ENCODE measurements at places on chromosomes 7 and 10.

- DNase-seq = no peak
Observed at GRCh38 chr7:85655252-85655651, 468.4 kb upstream of the SEMA3D start.

GRCh38 chr7:15603124-15603523 is 41.3 kb upstream of the AGMO start:
- no peak for DNase-seq

- no peak for DNase-seq
Observed at GRCh38 chr7:144731661-144732351, 104.0 kb downstream of the TPK1 start.

DNA sequence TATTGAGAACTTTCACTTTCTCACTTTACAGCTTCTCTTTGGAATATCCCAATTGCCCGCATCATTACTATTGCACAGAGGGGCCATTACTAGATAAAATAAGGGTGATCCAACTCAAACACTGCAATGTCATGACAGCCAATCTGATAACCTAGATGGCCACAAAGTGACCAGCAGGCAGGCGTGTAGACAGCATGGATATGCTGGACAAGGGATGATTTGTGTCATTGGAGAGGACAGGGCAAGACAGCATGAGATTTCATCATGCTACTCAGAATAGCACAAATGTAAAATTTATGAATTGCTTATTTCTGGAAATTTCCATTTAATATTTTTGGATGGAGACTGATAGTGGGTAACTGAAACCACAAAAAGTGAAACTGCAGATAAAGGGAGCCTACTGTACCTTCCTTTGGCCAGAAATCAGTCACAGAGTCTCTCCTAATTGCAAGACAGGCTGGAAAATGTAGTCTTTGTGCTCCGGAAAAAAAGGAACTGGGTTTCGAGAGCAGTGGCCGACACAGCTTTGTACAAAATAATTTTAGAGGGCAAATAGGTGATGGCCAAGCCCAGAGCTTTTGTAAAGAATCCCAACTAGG is 6.1 kb upstream of the GSDME start:
- no peak for DNase-seq

- DNase-seq = no peak
Observed at GRCh38 chr7:157183832-157184231, 45.1 kb downstream of the UBE3C start.

DNA sequence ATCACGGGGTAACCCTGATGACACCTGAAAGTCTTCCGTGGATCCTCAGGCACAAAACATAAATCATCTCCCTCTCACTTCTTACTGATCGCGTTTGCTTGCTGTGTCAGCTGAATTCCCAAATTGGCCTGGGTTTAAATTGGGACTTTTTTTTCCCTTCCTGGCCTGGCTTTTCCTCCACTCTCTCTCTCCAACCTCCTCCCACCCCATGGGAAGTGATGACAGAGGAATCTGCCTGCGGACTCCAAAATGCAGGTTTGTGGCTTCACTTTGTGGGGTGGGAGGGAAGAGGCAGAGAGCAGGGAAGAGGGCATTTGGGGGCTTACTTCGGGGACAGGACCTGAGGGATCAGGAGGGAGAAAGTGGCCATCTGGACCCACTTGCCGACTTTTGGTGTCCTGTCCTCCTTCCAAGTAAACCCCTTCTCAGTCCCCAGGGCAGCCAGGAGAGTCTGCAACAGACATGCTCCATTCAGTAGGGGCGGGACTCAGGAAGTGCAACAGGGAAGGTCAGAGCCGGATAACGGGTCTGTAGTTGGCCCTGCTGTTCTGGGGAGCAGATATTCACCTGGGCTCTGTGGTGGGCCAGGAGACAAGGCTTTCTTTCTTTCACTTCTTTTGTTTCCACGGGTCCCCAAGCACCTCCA is 172.7 kb downstream of the PLXNA4 start:
- DNase-seq = no peak

DNA sequence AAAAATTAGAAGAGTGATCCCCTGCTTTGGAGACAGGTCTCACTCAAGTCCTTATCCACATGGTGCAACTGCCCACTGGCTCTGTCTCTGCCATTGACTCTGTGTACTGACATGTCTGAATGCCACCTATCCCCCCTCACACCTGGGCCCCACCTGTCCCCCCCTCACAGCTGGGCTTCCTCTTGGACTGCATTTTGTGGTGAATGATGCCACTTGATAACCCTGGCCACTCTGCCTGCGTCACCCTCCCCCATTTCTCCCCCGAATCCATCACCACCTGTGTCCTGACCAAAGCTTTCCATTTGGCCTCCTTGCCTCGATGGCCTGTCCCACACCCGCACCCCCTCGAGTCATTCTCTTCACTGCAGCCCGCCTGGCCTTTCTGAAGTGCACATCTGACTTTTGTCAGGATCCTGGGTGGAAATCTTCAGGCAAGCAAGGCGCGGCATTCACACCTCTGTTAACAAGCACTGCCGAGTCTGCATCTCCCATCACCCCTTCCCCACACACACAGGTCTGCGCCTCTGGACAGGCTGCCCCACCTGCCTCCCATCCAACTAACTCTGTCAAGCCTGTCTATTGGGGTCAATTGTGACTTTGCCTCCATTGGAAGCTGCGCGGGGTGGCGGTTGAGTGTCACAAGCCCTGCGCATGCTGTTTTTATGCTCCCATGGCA is 175.3 kb upstream of the KLF14 start:
- no peak for DNase-seq

GRCh38 chr10:95501203-95502094 is 59.7 kb downstream of the SORBS1 start:
- DNase-seq = no peak
